ENCODE measurements at places on chromosomes 12 and 14. TPM values are rescaled to one million over a fixed set of nuclear protein-coding genes. Genes with fewer than 3 reads are reported as not detected.

The DPPA3 gene
- not detected for total RNA-seq

- H3K27ac ChIP-seq, result no peak overlapping the region
- H3K4me1 ChIP-seq, result no peaks in the 10 kb centered on the region
- no peak overlapping the region for H3K4me3 ChIP-seq
- H3K27me3 ChIP-seq, result no peaks in the 10 kb centered on the region
Observed at GRCh38 chr14:30375296-30375892, 183.6 kb upstream of the G2E3 start.

DNA sequence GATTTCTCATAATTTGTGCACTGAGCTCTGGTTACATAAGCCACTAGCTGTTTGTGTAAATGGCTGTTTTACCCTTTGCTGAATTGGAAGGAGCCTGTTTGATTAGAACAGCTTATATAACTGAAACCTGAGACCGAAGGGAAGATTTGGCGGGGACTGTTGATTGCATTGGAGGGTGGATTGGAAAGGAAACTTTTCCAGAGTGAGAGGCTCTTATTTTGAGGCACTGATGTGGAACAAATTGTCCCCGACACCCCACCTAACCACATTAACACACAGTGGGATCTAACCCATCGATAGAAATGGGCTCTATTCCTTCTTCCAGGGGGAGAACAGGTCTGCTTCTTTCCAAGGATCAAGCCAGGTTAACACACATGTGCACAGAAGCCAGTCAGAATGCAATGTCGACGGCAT, 51.7 kb downstream of the TMEM30B start:
- H3K27me3 ChIP-seq, result no peaks in the 10 kb centered on the region
- no peak overlapping the region for H3K27ac ChIP-seq
- no peak for DNase-seq
- peaks cover 4% of the 10 kb centered on the region for H3K4me1 ChIP-seq
- no peak overlapping the region for H3K4me3 ChIP-seq

DNA sequence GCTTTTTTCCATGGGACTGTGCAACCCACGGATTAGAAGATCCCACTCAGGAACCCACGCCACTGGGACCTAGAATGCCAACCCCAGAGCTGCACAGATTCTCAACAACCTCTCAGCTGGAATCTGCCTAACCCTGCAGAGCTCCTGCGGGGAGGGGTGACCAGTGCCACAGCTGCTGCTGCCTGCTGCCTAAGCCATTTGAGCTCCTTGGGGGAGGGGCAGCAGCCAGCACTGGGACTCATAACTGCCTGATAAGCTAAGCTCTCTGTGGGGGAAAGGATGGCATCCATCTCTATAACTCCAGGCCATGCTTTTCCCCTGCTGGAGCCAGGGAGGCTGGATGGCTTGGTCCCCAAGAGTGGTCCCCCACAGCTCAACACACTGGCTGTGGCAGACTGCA, 182.8 kb downstream of the SLC5A8 start:
- H3K4me1 ChIP-seq, result peaks cover 3% of the 10 kb centered on the region
- H3K27ac ChIP-seq, result no peak overlapping the region
- no peak for DNase-seq
- no peaks in the 10 kb centered on the region for H3K27me3 ChIP-seq

DNA sequence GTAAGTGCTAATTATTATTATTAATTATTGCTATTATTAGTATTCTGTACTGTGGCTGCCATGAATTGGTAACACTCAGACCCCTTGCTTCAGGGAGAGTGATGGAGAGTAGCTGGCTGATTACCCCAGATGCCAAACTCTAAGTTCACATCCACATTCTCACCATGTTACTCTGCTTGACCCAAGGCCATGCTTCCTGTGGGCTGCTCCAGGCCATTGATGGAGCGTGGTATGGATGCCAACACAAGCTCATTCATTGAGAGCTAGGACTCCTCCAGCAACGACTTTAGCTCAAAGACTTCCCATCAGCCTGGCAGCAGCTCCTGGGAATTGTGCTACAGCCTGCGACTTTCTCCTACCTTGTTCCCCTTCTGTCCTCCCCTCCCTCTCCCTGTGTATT, 233.4 kb downstream of the MSRB3 start:
- no peaks in the 10 kb centered on the region for H3K36me3 ChIP-seq
- no peak for DNase-seq
- no peak overlapping the region for H3K27ac ChIP-seq
- H3K27me3 ChIP-seq, result no peaks in the 10 kb centered on the region
- H3K4me1 ChIP-seq, result peaks cover 13% of the 10 kb centered on the region
